Prostate gland (tissue), 2 donors: ENCODE measurements at places on chromosomes 12 and 14.

DNA sequence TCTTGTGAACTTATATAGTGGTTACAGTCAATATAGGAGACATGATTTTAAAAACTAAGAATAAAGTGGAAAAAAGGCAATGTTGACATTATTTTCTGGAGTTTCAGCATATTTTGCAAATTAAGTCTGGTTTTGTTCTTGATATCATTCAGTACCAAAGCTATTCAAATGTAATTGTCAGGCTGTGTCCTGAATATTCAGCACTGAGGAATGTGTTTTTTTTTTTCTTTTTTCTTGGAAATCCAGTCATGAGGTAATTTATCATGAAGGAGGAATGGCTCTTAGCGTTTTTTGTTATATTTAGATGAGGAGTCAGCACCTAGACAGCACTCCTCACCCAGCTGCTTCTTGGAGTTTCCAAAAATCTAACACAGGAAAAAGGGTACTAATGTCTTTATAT, 225.5 kb downstream of the CCDC91 start:
- no peak for DNase-seq

DNA sequence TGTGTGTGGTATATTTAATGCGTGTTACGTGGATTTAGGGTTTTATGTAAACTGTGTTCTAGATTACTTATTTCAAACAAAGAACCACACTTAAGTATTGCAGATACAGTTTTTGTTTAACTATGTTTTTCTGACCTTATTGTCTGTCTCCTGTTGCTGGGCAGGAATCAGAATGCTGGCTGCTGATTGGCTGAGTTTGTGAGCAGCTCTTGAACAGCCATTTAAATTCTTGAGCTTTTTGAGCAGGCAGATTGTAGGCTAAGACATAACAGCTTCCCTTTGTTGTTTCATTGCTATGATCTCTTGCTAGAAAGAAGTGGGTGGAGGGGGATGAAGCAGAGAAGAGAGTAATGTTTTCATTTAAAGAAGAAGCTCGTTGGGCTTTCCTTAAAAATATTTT, 52.2 kb downstream of the ATF7IP start:
- no peak for DNase-seq

GRCh38 chr12:119393677-119394076, 59.1 kb downstream of the CCDC60 start:
- DNase-seq, result no peak

- no peak for DNase-seq
These were observed 76.0 kb upstream of the CAPRIN2 start for GRCh38 chr12:30830751-30831150.

DNA sequence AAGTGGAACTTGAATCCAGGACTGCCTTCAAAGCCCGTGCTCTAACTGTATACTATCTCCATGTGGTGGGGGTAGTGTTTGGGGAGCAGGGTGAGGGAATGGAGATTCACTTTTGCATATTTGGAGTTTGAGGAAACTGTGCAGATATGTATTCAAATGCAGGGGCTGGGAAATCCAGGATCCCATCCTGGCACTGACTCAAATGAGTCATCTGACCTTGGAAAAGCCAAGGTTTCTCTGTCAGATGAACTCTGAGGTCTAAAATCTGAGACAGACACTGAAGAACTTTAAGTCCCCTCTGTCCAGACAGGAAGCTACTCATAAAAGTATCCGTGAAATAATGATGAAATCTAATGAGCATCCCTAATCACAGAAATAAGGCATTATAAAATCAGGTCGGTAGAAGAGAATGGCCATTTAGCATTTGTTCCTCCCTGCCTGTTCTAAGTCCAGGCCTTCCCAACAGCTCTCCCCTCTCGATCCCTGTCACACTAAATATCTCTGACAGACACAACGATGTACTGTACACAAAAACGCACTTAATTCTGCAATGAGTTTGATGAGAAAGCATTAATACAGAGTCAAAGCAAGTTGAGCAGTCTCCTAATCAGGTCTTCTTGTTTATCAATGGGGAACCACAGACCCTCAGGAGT, 14.4 kb downstream of the NIN start:
- DNase-seq, result no peak

DNA sequence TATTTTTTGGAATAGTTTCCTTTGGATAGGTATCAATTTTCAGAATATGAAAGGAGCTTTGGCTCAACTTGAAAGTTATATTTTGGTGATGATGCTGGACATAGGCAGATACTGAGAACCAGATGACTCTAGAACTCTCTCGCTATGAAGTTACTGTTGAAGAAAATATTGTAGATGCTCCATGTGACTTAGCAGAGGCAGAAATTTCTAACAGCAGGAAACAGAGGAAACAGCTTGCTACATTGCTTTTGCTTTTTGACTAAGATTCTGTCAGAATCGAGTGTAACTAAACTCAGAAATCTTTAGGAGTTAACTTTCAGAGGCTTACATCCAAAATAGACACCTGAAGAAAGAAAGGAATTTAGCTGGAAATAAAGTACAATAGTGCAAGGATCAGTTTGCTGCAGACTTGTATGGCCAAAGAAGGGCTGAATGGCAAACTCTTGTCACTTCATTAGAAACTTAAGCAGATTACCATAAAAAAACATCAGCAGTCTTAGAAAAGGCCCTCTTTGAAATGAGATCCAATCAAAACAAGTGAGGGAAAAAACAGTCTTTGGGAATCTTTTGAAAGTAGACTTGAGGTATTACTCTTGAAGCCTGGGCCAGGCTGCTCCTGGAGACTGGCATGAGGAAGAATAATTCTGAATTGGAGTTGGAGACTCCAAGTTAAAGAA, 911.8 kb downstream of the FSCB start:
- no peak for DNase-seq
